Activated CD8-positive, alpha-beta T cell treated with anti-CD3 and anti-CD28 coated beads for 36 hours (primary cell): ENCODE measurements at places on chromosomes 11 and 22. TPM values are rescaled to one million over a fixed set of nuclear protein-coding genes. Genes with fewer than 3 reads are reported as not detected.
A peak's percentile ranks its signal among the peaks of the same experiment; 100 is the strongest.

DNA sequence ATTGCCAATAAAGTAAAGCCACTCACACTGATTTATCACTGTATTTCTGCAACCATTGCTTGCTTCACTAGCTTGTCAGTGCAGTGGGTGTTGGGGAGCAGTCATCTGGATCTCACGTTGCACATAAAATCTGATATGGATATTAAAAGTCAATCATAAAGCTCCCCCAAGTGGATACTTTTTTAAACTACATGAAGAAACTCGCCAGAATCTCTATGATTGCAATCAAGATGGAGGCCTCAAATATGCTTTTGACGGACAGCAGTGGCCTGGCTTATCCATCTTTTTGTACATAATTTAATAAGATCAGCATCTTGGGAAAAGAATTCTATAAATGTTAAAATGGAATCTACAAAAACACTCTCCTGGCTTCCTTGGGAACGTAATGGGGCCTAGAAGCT is 137.7 kb downstream of the WT1 start:
- no peak for DNase-seq

GRCh38 chr11:71178076-71178475 is 74.3 kb downstream of the SHANK2 start:
- DNase-seq, result no peak

- no peak for DNase-seq
Measured at GRCh38 chr11:36743039-36743438, 145.0 kb upstream of the RAG2 start.

Gene FDXACB1
- 6.9 TPM for total RNA-seq

Gene STK33
- 3.6 TPM for total RNA-seq

- DNase-seq, result no peak
Measured at GRCh38 chr11:8381343-8381742, 117.7 kb upstream of the LMO1 start.

DNA sequence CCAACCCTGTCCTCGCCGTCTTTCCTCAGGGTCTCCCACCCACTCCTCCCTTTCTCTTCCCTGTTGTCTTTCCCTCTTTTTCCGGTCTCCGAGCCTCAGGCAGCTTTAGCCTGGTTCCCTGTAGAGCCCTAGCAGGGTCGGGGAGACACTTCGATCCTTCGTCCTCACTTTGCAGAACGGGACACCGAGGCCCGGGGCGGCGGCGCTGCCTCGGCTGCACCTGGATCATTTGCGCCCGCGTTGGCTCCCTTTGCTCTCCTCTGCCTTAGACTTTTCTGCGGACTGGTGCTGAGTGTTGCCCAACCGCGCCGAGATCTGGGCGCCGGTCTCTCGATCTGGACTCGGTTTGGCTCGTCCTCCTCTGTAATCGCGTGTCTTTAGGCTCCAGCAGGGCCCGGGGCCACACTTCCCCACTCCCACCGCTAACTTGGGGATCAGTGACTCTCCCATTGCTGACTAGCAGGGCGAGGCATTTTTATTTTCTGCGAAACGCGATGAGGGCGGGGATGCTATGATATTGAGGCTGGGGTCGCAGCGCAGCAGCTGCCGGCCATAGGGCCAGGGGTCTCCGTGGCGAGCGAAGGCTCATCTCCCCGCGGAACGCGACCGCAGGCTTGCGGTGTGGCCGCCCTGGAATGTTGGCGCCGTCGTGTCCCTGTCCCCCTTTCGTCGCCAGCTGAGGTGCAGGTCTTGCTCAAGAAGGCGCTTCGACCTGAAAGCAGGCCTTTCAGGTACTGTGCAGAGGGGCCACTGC is 1.6 kb upstream of the E2F8 start:
- peak; percentile 11 for DNase-seq

Gene OR51B5
- not detected for total RNA-seq

DNA sequence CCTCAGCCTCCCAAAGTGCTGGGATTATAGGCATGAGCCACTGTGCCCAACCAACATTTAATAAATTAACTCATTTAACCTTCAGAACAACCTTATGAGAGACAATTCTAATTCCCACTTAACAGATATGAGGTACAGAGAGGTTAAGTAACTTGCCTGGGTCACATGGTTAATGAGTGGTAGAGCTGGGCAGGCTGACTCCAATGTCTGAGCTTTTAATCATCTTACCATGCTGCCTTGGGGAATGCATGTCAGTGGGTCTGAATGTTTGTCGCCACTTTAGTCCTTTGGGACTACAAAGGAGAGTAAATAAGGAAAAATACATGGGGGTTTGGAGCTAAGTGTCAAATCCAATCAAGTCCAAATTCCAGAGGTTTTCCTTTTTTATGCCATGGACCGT is 11.2 kb upstream of the PIK3C2A start:
- DNase-seq, result no peak

- peak; percentile 37 for DNase-seq
Measured at GRCh38 chr11:68974421-68975194, 6.2 kb downstream of the MRGPRD start.

DNA sequence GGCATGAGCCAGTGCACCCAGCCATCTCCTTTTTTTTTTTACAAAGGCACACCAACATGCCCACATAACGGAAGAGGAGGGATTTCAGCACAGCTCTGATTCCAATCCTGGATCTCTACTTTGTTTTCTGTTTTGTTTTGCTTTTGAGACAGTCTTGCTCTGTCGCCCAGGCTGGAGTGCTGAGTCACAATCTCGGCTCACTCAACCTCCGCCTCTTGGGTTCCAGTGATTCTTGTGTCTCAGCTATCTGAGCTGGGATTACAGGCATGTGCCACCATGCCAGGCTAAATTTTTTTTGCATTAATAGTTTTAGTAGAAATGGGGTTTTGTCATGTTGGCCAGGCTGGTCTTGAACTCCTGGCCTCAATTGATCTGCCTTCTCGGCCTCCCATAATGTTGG is 28.1 kb downstream of the VSTM5 start:
- no peak for DNase-seq

Gene MS4A4A
- total RNA-seq, result not detected

Gene ART5
- not detected for total RNA-seq

DNA sequence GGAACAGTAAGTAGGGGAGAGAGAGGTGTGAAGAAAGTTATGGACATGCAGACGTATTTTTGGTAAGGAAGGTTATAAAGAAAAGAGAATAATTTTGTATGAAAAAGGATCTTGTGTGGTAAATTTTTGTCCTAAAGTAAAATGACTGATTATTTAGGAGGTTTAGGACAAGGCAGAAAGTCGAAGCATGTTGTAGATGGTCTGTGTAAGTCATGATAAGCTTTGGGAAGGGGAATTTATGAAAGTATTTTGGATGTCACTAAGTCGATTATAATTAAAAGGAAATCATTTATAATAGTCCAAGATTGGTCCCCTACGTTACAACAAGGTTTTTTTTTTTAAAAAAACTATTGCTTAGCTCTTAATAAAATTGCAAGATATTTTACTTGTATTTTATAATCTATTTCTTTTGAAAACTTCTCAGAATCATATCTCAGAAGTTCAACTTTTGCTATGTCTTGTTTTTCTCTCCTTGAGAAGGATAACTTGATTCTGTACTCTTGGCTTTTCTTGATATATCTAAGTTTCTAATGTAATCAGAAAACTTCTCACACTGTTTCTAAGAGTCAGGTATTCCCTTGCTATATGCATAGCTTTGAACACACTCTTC is 10.9 kb upstream of the CABP2 start:
- DNase-seq, result no peak

DNA sequence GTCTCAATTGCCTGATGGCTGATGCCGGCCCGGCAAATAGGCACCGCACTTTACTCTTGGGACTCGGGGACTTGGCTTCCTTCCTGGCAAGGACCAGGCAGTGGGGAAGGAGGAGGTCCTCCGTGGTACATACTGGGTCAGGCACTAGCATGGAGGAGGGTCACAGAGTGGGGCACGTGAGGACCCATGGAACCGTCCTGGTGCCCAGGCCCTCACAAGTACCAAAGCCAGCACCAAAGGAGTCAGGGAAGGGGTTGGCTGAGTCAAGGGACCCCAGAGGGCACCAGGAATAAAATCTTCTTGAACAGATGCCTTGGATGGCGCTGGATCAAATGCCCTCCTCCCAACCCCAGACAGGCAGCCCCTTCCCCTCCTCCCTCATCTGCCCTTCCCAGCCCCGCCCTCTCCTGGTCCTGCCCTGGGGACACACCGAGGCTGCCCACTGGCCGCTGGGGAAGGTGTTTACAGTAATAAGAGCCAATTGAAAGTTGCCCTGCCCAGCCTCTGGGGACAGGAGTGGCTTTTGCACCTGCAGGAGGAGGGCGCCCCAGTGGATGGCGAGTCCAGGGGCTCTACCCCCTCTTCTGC is 5.6 kb upstream of the CARNS1 start:
- no peak for DNase-seq

- peak; percentile 50 for DNase-seq
Measured at GRCh38 chr22:49827853-49828598, at the start of gene BRD1. TSS of gene BRD1 (minus strand) at chr22:49827873. CDS start at chr22:49824317, 3,556 bp downstream.

GRCh38 chr11:83265331-83265730 is 20.8 kb downstream of the CCDC90B start:
- no peak for DNase-seq

DNA sequence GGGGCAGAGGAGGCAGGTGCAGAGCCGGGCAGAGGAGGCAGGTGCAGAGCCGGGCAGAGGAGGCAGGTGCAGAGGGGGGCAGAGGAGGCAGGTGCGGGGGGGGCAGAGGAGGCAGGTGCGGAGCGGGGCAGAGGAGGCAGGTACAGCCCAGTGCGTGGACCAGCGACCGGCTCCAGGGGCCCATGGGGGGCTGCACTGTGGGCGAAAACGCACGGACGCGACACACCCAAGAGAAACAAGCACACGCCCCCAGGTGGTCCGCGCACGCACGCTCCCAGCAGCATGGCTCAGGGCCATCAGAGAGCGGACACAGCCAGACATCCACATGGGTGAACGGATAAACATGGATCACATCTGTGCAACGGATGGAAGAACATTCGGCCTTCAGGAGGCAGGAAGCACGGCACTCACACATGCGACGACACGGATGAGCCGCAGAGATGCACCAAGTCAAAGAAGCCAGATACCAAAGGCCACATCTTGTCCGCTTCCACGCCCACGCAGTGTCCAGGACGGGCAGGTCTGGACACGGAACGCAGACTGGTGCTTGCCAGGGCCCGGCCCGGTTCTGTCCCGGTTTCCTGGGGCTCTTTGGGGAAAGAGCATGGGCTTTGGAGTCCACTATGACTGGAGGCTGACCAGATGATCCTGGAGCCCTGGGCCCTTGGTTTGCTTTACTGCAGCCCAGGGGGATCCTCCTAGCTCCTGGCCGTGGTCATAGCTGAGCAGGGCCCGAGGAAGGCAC is 21.8 kb downstream of the OSBPL5 start:
- DNase-seq, result no peak

DNA sequence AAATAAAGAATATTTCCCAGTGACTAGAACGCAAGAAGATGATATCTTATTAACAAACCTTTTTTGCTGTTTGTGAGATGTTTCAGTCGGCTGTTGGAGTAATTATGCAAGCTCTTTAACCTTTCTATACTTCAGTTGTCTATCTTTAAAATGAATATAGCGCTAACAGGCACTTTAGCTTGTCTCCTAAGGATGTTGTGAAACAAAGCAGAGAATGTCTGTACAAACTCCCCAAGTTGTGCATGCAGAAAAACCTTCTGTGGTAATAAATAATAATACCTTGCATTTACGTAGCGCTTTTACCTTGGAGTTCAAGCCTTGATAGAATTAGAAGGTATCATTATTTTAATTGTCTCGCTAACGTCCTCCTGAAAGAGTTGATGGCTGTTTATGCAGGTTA is 1.9 kb upstream of the KDM2A start:
- DNase-seq, result no peak

DNA sequence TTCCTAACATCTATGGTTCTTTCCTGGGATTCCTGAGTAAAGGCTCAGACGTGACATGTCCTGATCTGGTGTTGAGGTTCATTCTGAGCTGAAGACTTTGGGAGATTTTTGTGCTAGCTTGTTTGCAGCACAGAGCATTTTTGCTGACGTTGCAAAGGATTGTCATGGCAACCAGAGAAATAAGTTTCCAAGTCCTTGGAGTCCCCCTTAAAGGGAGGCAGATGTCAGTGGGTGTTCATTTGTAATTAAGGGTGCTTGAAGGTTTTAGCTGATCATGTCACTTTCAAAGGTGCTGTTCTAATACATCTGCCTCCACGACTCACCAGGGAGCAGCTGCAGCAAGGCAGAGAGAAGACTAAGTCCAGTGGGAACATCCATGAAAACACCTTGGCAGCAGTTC is 5.4 kb upstream of the SYN3 start:
- DNase-seq, result no peak

DNA sequence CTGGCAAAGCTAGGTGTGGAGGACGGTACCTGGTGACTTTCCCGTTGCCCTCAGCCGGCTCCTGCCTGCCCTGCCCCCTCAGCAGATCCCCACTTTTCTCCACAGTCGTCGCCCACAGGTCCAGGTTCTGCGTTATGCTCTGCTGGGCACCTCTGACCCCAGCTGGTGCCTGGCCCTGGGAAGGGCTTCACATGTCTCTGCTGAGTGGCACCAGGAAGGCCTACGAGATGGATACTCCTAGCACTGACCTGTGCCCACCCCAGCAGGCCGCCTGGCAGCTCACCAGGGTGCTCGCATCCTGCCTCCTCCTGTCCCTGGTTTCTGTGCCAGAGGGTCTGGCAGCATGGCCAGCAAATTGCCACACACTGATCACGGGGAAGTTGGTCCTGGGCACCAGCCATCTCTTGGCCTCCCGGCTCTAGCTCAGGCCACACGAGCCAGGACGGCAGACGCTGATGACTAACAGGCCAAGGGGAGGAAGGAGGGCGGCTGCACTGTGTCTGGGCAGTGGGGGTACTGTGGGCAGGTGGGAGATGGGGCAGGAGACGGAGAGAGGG is 13.8 kb downstream of the CARS1 start:
- no peak for DNase-seq

- DNase-seq, result no peak
Measured at GRCh38 chr22:48277868-48278581, 1515.6 kb downstream of the TBC1D22A start.

Gene FLRT1
- total RNA-seq, result not detected

GRCh38 chr11:102456381-102456780 is 3.8 kb upstream of the TMEM123 start:
- DNase-seq, result no peak

DNA sequence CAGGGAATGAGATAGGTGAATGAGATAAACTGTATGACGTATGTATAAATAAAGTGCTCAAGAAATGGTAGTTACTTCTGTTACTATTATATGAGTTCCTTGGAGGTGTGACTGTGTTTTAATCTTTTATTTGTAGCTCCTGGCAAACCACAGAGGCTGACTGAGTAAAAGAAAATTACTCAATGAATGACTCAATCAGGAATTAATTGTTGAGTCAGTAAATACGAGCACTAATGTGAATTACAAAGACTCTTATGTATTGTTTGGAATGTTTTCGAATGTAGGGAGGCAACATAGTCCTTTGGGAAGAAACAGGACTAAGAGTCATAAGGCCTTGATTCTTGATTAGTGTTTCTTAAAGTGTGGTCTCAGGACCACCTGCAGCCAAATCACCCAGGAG is 51.1 kb upstream of the BLID start:
- DNase-seq, result no peak

GRCh38 chr11:14118072-14118471 is 155.5 kb downstream of the SPON1 start:
- no peak for DNase-seq

GRCh38 chr11:117255966-117256365 is 23.5 kb downstream of the RNF214 start:
- DNase-seq, result no peak

- DNase-seq, result no peak
Measured at GRCh38 chr11:16223558-16223957, 132.8 kb downstream of the SOX6 start.
